ENCODE measurements at places on chromosomes 2 and 18.

DNA sequence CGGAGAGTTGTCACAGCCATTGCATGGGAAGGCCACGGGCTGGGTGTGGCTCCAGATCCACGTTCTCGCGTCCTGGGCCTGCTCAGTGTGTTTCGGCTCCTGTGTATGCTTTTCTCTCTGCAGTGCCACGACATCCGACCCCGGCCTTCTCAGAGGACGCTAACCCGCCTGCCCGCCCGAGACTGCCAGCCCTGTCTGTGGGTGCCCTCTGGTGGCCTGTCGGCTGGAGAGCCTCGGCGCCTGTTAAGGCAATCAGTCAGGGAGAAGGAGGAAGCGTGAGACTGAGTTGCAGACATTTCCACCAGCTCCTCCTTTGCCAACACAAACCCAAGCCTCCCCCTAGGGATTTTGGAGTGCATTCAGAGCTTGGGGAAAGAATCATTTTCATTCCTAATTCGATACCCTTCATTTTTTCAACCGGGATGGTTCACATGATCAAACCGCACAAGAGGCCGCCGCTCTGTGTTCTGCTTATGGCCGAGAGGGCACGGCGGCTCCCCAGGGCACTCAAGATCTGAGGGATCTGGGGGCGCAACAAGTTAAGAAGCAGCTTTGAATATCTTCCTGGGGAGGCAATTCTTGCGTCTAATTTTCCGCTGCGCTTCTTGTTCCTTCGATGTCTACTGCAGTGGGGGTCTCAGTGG is 37.5 kb upstream of the ZBTB7C start:
- peak; percentile 44 for DNase-seq

GRCh38 chr2:227398684-227399670 is 11.2 kb upstream of the SCYGR1 start:
- DNase-seq: no peak

- no peak for DNase-seq
Measured at GRCh38 chr2:191959209-191959608, 112.3 kb upstream of the CAVIN2 start.

GRCh38 chr2:136024616-136025015 is 39.2 kb upstream of the DARS1 start:
- no peak for DNase-seq

DNA sequence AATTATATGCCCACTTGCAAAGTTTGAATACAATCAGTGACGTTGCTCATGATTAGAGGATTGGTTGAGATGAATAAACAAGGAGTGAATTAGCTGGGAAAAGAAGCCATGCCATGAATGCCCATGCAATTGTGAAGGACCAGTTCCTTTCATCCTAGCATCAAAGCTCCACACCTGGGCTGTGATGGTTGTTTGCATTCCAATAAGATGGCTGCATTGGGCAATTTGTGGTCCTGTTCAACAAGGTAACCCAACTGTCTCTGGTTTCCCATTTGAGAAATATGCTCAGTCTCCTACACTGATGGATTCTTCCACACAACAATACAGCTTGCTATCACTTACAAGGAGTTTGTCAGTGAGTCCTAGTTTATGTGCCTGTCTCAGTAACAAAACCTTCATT is 550.2 kb downstream of the STK39 start:
- no peak for DNase-seq

GRCh38 chr18:21444465-21445212 is 155.9 kb downstream of the ESCO1 start:
- DNase-seq: no peak

DNA sequence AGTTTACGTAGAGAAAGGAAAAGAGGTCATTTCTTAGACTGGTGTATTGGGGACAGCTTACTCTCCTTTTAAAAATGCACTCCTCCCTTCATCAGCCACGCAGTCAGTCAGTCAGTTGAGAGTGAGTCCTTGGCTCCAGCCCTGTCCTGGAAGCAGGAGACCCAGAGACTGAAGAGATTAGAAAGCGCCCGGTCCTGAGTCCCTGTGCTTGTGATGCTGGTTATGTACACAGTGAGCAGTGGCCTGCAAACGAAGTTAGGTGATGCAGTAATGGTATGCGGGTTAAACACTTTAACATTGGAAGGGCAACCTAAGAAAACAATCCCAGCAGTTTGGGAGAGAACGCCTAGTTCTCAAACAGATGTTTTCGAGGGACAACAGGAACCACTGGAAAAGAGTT is 6.3 kb upstream of the ASB1 start:
- DNase-seq: no peak

DNA sequence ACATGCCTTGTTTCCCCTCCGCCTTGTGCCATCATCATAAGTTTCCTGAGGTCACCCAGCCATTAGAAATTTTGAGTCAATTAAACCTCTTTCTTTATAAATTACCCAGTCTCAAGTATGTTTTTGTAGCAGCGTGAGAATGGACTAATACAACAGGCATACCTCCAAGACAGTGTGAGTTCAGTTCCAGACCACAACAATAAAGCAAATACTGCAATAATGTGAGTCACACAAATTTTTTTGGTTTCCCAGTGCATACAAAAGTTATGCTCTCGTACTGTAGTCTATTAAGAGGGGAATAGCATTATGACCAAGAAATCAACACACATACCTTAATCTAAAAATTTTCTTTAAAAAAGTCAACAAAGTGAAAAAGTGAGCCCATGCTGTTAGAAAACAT is 217.2 kb downstream of the NR4A2 start:
- DNase-seq: no peak

DNA sequence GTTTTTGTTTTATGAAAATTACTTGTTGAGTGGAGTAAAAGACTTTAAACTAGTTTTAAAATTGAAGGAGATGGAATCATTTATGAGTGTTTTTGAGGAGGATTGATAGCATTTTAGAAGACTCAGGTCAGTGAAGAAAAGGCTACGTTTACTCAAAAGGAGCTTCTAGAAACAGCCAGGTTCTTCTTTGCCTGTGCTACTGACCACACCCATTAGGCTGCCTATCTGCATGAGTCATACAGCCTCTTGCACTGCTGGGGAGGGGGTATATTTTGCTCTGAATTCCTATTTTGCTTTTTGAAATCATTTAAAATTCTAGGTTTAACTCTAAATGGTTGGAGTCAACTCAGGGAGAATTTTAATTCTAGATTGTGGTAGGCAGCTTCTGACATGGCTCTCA is 22.3 kb downstream of the EFEMP1 start:
- no peak for DNase-seq

- DNase-seq: no peak
Measured at GRCh38 chr2:3317871-3318590, 59.6 kb downstream of the EIPR1 start.

- no peak for DNase-seq
Measured at GRCh38 chr2:36403675-36404230, 48.2 kb downstream of the CRIM1 start.

DNA sequence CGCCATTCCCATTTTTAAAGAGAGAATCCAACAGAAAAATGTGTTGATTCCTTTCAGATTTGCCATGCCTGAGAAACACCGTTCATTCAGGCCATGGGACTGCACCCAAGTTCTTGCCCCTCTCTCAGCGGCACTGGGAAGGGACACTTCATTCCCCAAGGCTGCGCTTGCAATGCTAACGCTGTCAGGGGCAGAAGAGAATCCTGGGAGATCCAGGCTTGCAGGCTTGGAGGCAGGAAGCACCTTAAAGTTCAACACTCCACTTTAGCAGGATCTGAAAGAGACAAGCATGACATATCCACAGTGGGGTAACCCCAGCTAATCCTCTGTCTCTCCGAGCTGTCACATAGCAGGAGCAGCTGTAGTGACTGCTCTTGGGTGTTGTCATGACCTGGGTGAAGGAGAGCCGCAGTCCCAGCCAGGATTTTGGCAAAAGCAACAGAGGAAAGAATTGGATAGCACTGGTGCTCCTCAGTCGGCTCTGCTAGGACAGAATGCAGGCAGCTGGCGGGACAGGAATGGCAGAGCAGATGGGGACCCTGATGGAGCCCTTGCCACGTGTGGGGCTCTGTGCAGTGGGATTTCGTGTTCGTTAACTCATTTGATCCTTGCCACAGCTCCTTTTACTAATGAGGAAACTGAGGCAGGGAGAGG is 22.0 kb upstream of the ODC1 start:
- no peak for DNase-seq

DNA sequence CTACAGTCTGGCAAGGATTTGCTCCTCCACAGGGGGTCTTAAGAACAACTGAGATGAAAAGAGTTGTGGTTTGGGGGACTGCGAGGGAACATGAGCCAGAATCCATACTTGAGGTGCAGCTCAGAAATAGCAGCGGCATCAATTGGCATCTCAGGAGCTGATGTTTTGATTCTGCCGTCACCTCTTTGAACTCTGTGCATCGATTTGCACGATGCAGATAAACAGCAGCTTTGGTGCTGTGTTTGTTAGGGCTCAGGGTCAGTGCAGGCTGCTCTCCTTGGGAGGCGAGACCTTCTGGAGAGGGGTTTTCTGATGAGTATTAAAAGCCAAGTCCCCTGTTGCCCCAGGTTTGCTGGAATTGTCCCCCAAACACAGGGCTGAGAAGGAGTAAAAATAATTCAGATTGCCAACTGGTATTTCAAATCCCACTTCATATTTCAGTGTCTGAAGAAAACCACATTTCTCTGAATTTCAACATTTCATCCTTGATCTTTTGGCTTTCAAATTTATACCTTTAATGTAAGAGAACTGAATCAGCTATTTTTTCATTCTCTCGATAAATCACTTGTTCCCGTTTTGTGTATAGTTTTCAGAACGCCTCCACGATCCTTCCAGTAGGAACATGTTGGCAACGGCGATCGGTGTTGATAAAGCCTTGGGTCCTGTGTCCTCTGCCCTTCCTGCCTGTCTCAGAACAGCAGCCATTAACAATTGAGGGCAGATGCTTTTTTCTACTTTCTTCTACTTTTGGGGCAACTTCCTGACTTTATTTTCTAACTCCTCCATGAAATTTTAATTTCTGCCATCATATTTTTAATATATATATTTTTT is 65.0 kb downstream of the RAB31 start:
- no peak for DNase-seq

DNA sequence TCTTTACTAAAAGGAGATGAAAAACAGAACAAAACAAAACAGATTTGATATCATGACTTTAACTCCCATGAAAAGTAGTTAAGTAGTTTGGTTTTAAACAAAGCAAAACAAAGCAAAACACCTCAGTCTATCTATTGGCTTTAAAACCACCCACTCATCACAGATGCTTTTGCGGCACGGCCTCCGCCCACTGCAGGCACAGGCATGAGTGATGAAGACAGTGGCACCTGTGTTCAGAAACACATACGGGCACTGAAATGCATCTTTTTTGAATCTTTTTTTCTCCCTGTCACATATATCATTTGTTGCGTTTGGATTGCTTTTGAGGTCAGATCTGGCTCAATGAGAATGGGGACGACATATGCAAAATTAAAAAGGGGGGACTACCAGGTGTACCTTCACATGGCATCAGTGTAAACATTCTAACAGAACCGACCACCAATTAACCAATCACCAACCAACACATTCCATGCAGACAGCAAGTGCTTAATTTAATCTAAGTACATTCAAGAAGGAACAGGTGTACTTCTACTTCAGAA is 147.4 kb upstream of the REV1 start:
- DNase-seq: no peak

DNA sequence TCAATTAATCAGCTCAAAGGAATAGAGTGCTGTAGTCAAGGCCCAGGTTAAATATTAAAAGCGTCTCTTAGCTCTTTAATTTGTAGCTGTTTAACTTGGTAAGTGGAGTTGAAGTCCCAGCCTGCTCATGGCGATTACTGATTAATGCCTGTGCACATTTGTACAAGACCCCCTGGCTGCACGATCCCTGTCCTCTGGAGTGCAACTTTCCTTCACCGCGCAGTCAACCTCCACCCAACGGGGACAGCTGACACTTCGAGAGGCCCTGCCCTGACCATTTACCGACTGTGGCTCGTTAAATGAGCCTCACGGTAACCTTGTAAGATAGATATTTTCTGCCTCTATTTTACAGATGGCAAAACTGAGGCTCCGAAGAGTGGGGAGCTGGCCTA is 5.5 kb upstream of the CYS1 start:
- no peak for DNase-seq

- DNase-seq: no peak
Measured at GRCh38 chr2:239855863-239856587, 169.1 kb downstream of the NDUFA10 start.

GRCh38 chr2:201248288-201248844 is 12.0 kb upstream of the CASP8 start:
- DNase-seq: no peak

DNA sequence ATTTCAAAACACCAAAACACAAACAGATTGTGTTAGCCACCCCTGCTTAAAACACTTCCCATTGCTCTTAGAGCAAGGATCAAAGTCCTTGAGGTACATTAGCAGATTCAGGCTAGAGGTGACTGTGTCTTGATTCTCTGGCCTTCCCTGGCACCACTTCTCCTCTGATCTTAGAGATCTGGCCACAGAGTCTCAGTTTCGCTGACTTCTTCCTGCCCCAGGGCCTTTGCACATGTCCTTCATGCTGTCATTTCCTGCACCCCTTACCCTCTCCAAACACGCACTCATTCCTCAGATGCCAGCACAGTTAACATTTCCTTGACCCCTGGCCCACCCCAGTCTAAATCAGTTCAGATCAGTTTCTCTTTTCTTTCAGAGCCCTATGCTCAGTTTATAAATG is 16.9 kb downstream of the CXCR4 start:
- no peak for DNase-seq

- no peak for DNase-seq
Measured at GRCh38 chr2:28649481-28650265, 102.0 kb upstream of the PPP1CB start.

- DNase-seq: no peak
Measured at GRCh38 chr2:23036629-23037028, 348.4 kb upstream of the KLHL29 start.

DNA sequence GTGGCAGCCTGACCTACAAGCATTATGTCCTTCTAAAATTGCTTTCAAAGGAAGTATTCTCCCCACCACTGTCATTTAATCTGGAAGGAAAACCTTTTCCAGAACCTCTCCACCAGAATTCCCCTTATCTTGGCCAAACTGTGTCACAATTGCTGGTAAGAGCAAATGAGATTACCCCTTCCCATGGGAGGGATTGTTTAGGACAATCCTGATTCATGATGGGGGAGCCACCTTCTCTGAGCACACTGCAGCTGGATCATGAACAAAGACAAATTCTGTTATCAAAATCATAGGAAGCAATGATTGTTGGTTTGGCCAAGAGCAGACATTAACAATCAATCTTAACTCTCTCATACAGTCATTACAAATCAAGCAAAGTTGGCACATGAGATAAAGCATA is 18.1 kb upstream of the ATOH8 start:
- no peak for DNase-seq

DNA sequence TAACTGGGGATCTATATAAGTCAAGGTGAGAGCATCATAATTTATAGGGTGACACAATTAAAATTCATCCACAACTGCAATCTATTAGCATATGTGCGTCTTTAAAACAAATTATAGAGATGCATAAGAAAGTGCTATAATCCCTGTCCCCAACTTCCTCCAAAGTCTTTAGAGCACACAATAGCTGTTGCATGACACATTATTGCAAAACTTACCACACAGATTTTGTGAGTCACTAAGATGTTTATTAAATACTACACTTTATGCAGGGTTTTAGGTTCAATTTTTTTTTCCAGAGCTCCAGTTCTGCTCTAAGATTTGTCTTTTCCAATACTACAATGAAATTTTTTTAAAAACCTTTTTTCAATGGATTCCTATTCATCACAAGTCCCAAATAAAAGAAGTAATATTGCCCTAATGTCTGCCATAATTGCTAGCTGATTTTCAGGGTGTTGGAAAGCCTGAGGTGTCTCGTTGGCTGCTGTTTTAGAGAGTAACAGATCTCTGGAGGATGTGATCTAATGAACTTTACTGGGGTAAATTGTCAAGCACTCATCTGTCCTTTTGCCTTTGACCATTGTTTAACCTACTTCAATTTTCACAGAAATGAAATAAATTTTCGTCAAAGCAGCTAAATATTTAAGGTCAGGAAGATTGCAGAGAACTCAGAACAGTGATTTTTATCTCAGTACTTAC is 250.5 kb upstream of the NETO1 start:
- DNase-seq: no peak

Measured in NCI-H1417 treated with DMSO at 0.1 percent for 48 hours (cell line).